ENCODE measurements at places on chromosomes 2 and 18.

GRCh38 chr2:8593243-8593642 is 88.6 kb upstream of the ID2 start:
- no peak for DNase-seq

- no peak for DNase-seq
These were observed 38.7 kb downstream of the PKDCC start for GRCh38 chr2:42086500-42086953.

DNA sequence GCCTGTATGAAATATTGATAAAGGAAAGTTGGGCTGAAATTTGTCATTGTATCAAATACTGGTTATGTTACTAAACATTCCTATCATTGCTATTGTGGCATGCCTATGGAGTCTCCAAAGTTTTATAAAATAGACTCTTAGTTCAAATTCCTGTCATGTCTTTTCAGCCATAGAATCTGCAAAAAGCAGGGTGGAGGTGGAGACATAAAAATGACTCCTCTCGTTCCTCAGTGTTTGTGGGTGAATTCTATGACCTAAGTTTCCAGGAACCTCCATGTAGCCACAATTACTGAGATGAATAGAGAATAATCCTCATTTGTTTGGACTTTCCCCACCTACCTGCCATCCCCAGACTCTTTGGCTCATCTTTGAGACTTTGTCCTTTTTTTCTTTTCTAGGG is 326.3 kb upstream of the ETAA1 start:
- no peak for DNase-seq

GRCh38 chr2:65675350-65675749 is 243.0 kb upstream of the SPRED2 start:
- no peak for DNase-seq

DNA sequence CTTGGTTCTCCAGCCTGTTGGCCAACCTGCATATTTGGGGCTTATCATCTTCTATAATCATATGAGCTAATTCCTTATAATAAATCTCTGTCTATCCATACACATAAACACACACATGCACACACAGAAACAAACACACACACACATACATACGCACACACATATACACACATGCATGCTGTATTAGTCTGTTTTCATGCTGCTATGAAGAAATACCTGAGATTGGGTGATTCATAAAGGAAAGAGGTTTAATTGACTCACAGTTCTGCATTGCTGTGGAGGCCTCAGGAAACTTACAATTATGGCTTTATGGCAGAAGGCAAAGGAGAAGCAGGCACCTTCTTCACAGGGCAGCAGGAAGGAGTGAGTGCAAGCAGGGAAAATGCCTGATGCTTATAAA is 707.4 kb upstream of the CDH2 start:
- DNase-seq, result no peak

GRCh38 chr18:39415471-39415870 is 1849.9 kb upstream of the CELF4 start:
- DNase-seq, result no peak

DNA sequence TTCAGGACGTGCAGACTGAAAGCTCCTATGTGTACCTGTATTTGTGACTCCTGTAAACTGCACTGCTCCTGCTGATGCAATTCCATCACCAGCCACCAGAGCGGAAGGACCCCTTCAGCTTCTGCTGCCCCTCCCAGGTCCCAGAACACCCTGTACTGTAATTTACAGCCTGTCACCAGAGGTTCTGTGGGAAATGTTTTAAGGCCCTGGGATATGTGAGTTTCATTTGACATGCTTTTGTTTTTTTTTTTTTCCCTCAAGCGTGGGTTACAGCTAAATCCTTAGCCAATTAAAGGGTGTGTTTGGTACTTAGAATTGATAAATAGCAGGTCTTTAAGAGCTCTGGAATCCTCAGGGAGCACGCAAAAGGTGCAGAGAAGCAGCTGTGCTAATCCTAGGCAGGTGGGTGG is 79.4 kb downstream of the KCTD1 start:
- DNase-seq, result no peak

All from vagina (tissue), 2 donors.